ENCODE measurements at places on chromosomes 16 and 17.
A peak's percentile ranks its signal among the peaks of the same experiment; 100 is the strongest.

GRCh38 chr17:17494870-17495535, 1.2 kb downstream of the RASD1 start:
- DNase-seq, result no peak

DNA sequence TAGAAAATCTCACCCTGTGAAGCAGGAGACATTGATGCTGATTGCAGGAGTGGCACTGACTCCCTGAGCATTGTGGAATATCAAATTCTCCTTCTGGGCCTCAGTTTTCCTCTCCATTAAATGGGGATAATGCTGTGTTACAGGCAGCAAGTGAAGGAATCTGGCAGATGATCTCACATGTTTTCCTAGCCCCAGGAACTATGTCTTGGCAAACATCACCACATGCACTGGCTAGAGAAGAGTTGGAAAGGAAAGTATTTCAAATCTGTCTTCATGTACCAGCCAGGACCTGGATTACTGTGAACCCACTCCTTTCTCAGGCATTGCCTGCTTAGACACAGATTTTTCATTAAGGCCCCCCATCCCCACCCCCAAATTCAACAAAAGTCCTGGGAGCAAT, 13.6 kb upstream of the CCL8 start:
- DNase-seq, result no peak

DNA sequence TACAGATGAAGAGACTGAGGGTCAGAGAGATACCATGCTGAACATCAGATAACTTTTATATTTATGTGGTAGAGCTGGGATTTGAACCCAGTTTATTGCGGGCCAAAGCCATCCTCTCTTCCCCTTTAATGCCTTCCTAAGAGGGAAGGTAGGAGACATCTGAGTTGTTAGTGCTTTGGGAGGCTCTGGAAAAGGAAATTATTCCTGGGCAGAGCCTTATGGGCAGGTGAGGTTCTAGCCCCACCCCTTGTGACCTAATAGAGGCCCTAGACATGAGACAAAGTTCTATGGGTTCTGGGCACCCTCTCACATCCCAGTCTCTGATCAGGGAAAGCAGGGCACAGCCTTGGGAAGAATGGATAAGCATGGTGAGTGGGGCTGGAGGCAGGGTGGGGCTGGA, at the start of gene C17orf50:
TSS of gene C17orf50 (plus strand) at position 301 of the 400 bp plus-strand sequence. CDS start at position 356, 55 bp downstream.
- DNase-seq, result no peak

GRCh38 chr16:11372073-11372828, 27.0 kb downstream of the RMI2 start:
- no peak for DNase-seq

DNA sequence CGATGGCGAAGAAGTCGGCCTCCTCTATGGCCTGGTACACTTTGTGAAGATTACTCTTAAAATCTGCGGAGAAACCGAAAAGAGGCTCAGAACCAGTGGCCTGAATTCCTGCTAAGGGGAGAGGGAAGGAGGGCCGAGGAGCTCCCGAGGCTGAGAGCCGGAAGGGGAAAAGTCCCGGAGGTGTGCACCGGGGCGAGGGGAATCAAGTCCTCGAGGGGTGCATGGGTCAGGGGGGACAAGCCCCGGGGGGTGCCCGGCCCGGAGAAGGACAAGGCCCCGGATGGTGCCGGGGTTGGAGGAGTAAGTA, 495 bp downstream of the PARN start:
- DNase-seq, result no peak

GRCh38 chr16:52128361-52128760, 418.6 kb downstream of the TOX3 start:
- no peak for DNase-seq

- no peak for DNase-seq
These were observed 12.5 kb downstream of the SLC43A2 start for GRCh38 chr17:1616101-1616500.

- DNase-seq, result no peak
These were observed 51.3 kb downstream of the PIMREG start for GRCh38 chr17:6495450-6496115.

GRCh38 chr16:57803134-57803990, 1.1 kb upstream of the KIFC3 start:
- DNase-seq, result no peak

GRCh38 chr17:7922845-7923628, 6.6 kb downstream of the KCNAB3 start:
- DNase-seq, result peak; percentile 77

DNA sequence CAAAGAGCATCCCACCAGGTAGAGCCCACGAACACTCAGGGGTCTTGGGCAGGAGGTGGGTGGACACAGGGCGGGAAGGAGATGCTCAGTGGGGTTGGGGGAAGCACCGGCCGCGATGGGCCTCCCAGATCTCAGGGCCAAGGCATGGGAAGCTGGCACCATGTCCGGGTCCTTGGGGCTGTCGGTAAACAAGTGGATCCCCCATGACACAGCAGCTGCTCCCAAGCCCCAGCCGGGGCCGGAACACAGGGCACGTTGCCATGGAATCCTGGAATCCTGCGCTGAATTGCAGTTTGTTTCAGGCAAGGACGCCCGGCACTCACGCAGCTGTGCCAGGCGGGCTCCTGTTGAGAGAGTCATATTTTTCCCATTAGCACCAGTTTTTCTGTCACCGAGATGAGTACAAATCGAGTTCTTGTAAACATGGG, 23.0 kb upstream of the CHMP6 start:
- DNase-seq, result no peak

DNA sequence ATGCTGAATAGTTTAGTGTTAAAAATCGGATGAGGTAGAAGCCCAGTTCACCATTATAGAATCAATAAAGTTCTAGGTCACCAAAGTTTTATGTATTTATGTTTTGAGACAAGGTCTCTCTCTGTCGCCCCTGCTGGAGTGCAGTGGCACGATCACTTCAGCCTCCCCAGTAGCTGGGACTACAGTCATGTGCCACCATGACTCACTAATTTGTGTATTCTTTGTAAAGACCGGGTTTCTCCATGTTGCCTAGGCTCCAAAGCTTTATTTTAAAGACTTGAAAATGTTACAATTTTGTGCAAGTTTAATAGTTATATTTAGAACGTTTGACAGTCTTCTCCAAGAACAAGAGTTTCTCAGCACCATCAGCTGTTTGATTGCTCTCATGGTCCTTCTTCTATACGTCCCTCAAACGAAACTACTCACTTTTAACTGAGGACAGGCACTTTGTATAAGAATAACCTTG, 32.1 kb downstream of the NDE1 start:
- peak; percentile 27 for DNase-seq

DNA sequence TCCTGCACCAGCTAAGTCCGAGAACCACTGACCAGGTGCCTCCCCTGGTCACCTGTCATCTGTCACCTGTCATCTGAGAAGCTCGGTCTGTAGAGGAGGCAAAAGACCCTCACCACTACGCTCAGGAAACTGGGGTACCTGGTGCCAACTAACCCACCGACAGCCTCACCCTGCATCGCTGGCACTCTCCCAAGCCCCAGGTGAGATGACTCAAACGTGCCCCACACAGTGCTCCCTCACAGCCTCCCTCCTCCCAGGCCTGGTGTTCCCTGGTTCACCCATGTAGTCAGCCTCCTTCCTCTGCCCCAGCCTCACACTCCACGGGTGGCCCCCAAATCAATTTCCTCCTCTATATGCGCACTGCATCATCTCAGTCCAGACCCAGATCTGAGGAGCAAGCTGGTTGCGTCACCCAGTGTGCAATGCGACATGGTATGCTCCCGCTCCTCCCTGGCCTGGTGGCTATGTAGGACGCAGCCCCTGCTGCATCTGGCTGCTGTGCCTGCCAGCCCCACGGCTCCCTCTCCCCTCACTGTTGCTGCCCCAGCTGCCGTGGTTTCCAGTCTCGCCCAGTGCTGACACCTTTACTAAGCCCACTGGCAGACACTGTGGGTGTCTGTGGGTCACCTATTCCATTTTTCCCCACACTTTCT, 68.3 kb downstream of the GTF3C1 start:
- DNase-seq, result no peak

Measured in stimulated activated CD4-positive, alpha-beta T cell treated with anti-CD3 and anti-CD28 coated beads, Interleukin-4, amount 100 ng/mL, for 48 hours (primary cell).